ENCODE measurements at places on chromosomes 16 and 17. TPM values are rescaled to one million over a fixed set of nuclear protein-coding genes. Genes with fewer than 3 reads are reported as not detected.

- no peak for DNase-seq
Observed at GRCh38 chr16:1791256-1791942, 2.1 kb downstream of the IGFALS start.

The KRTAP4-5 gene
- not detected for total RNA-seq

The MYH2 gene
- 0.23 TPM for total RNA-seq

The DEXI gene
- 87.2 TPM for total RNA-seq

- peak; percentile 83 for DNase-seq
Observed at GRCh38 chr17:73068322-73069153, 23.9 kb downstream of the SLC39A11 start.

DNA sequence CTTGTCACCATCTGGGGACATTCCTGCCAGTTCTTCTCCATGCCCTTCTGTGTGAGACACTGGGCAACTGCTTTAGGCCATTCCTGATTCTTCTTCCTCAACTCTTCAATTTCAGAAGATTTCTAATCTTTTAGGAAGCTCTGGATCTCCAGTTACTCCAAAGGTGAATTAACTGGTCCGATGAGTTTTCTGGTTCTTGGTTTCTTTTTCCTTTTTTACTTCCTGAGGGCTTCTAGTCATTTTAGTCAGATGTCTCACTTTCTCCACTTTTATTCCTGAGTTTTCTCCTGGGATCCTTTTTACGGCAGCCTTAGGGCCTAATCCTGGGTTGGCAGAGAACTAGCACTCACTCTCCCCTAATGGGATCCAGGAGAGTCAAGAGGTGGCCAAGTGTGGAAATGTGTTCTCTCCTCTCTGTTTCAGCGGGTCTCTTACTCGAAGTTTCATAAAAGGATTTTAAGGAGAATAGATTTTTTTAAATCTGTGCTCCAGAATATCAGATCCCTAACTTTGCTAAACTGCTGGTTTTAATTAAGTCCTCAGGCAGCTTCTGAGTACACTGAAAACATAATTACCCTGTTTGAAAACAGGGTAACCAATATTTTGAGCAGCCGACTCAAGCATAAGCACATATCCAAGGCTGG lies 107.6 kb downstream of the RMI2 start:
- no peak for DNase-seq

GRCh38 chr17:73625006-73625405 lies 19.2 kb downstream of the SDK2 start:
- no peak for DNase-seq

DNA sequence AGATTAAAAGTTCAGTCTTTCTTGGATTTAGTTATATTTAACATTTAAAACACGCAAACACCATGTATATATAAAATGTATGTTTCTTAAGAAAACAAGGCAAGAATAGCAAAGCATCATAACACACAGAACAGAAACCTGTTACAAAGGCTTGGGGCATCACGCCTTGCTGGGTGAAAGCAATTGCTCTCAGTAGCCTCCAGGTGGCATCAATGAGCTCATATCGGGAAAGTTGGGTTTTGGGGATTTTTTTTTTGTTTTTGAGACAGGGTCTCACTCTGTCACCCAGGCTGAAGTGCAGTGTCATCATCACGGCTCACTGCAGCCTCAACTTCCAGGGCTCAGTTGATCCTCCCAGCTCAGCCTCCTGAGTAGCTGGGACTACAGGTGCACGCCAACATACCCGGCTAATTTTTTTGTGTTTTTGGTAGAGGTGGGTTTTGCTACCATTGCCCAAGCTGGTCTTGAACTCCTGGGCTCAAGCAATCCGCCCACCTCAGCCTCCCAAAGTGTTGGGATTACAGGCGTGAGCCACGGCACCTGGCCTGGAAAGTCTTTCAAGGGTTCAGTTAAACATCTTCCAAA lies 56.9 kb downstream of the CYB5D2 start:
- peak; percentile 8 for DNase-seq

- no peak for DNase-seq
Observed at GRCh38 chr17:74857191-74857590, 2.5 kb downstream of the GRIN2C start.

DNA sequence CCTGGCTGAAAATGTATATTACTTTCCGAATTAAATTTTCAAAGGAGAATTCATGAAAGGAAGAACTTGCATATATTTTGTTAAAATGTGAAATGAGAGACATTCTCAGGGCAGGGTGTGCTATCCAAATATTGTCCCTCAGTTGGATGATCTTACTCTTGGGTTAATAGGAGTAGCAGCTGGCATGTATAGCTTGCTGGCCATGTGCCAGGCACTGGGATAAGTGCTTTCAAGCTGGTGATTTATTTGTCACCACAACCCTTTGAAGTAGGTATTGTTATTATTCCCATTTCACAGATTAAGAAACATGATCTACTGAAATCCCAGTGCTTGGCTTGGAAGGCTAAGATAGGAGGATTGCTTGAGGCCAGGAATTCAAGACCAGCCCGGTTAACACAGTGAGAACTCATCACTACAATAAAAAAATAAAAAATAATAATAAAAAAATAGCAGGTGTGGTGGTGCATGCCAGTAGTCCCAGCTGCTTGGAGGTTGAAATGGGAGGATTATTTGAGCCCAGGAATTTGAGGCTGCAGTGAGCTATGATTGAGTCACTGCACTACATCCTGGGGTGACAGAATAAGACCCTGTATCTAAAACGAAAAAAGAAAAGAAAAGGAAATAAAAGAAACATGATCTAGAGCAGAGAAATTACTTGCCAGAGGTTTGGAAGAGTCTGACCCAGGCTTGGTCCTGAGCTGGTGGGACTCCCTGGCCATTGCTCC lies 11.6 kb upstream of the MPHOSPH6 start:
- DNase-seq = no peak

The DHRS7C gene
- not detected for total RNA-seq

GRCh38 chr17:56823848-56824247 lies 9.9 kb downstream of the C17orf67 start:
- DNase-seq = no peak

GRCh38 chr17:4304417-4305027 lies 40.7 kb upstream of the ANKFY1 start:
- DNase-seq = no peak

The PTGES3L gene
- total RNA-seq = not detected

DNA sequence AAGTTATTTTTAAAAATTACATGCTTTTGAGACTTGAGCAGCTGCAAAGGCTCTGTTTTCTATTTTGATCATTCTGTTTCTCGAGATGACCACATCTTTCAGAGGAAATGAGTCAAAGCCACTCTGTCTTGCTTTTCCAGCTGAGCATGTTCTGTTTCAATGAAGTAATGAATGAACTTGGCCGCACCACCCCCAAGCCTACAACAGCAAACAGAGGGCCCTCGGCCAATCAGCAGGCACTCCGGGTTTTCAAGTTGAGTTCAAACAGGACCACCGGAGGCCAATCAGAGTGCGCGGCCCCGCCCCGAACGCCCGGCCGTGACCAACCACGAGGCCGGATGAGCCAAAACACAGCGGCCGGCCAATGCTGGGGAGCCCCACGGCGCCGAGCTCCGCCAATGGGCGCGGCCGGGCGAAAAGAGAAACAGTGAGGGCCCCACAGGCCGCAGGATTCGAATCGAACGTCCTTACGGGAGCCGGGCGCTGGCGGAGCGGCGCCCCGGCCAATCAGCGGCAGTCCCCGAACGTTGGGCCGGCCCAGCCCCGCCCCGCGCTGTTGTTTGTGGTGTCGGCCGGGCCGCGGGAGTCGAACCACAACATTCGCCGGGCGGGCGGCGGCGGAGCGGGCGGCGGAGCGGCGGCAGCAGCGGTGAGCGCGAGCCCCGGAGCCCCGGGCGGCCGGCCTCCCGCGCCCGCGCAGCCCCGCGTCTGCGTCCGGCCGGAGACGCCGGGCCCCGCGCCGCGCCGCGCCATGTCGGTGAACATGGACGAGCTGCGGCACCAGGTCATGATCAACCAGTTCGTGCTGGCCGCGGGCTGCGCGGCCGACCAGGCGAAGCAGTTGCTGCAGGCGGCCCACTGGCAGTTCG lies at the start of gene UBALD2:
Gene UBALD2, plus strand, starts transcription at position 594 of the 869 bp plus-strand sequence. Its CDS starts 158 bp downstream, at position 752.
- DNase-seq = peak; percentile 100

- DNase-seq = no peak
Observed at GRCh38 chr17:74528491-74529199, 2.6 kb downstream of the CD300LB start.
